ENCODE measurements at places on chromosomes 11 and 22.

- no peak for DNase-seq
These were observed 40.0 kb downstream of the TENM4 start for GRCh38 chr11:79400717-79401330.

DNA sequence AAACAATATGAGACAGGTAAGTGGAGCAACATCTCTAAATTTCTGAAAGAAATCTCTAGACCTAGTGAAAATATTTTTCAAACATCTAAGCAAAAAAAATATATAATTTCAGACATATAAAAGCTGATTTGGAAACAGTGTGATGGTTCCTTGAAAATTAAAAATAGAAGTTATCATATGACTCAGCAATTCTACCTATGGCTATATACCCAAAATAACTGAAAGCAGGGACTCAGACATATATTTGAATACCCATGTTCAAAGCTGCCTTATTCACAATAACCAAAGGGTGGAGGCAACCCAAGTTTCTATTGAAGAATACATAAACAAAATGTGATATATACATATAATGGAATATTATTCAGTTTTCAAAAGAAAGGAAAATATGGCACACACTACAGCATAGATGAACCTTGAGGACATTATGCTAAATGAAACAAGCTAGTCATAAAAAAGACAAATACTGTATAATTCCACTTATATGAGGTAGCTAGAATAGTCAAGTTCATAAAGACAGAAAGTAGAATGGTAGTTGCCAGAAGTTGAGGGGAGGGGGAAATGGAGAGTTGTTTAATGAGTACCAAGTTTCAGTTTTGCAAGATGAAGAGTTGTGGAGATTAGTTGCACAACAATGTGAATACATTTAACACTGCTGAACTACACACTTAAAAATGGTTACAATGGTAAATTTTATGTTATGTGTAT, 300.4 kb downstream of the TTC28 start:
- no peak for DNase-seq

GRCh38 chr22:26502688-26503561, 9.3 kb downstream of the TFIP11 start:
- no peak for DNase-seq

GRCh38 chr11:27075192-27075591, 34.6 kb downstream of the BBOX1 start:
- DNase-seq, result no peak

DNA sequence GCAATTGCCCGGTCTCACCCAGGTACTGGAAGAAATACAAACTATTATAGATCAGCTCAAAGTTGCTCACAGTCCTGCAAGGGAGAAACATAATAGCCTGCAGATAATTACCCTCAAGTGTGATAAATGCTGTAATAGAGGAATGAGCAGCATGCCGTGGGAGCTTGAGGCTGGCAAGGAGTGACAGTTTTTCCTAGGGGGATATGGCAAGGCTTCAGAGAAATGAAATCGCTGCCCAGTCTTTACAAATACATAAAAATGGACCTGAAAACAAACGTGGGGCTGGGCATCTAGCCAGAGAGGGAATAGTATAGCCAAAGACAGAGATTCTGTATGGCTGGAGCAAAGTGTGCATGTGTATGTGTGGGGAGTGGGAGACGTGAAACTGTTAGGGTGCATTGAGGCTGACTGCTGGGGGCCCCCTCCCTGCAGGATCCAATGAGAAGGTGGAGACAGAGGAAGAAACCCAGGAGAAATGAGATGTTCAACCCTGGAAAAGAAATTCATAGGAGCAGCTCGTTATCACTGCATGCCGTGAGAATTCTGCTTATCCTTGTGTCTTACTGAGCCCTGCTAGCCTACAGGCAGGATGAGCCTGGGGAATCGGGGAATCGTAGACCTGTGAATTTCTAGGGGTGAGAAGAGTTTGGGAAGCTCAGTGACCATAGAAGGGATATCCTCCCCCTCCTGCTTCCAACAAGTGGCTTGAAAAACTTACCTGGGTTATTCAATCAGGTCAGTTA, 167.0 kb downstream of the LDLRAD3 start:
- no peak for DNase-seq

GRCh38 chr11:92964471-92964870, 5.0 kb upstream of the MTNR1B start:
- no peak for DNase-seq

- DNase-seq, result no peak
These were observed 98.0 kb upstream of the TBCEL start for GRCh38 chr11:120925944-120926343.

DNA sequence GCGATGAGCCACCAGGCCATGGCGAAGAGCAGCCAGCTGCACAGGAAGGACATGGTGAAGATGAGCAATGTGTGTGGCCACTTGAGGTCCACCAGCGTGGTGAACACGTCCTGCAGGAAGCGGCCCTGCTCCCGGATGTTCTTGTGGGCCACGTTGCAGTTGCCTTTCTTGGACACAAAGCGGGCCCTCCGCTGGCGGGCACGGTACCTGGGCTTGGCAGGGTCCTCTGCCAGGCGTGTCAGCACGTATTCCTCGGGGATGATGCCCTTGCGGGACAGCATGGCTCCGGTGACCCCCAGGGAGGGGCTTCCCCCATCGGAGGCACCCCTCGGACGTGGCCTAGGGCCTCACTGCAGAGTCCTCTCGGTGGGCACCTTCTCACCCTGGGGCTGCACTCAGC, 648 bp downstream of the KCNJ11 start:
- DNase-seq, result no peak
